ENCODE measurements at places on chromosomes 4 and X.

GRCh38 chrX:41178201-41178600 lies 93.0 kb downstream of the USP9X start:
- no peak for DNase-seq

DNA sequence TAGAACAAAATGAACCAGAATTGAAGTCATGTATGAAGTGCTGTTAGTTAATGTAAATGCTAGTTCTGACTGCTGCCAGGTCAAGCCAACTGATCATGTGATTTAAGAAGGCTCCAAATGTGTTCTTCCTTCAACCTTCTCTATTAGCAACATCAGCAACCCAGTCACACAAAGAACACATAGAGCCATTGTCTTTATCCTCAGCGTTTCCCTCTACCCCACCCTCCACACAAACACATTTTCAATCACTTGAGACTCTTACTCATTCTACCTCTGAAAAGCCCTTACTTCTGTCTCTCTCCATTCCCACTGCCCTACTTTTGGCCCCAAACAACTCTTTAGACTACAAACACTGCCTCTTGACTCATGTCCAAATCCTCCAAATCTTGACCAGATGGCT lies 89.7 kb upstream of the KDR start:
- no peak for DNase-seq

- no peak for DNase-seq
Measured at GRCh38 chr4:78312989-78313753, 238.4 kb upstream of the ANXA3 start.

DNA sequence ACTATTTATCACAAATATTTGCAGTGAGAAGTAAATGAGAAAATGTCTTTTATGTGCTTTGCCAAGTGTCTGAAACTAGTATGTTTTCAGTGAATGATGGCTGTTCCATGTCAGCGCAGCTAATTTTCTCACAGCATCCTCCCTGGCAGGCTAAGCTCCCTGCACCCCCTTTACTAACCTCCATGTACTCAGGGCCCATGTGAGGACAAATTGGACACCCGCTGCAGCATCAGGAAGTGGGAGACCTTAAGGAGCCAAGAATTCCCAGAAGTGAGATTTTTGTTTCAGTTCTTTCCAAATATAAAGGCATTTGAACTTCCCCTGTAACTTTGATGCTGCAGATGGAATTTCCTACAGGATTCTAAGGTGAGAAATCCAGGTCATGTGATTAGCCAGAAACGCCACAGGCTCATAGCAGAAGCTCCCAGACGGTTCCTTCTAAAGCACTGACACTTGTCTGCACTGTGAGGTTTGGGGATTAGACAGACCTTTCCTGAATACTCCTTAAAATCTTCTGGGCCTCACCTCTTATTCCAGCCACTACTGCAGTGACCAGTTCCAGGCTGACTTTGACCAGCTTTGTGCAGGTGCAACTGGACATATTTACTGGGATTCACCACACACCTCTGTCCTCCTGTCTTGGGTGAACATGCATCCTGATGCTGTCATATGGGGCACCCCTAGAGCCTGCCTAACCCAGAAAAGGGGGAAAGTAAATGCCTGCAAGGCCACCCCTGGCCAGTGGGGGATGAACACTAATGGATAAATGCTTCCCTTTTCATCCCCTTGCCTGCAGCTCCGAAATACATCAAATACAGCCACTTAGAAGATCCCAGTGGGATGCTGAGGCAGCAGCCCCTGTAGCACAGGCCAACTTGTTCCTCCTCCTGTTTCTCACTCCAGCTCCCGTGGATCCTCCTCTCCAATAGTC lies 45.9 kb downstream of the LGI2 start:
- no peak for DNase-seq

DNA sequence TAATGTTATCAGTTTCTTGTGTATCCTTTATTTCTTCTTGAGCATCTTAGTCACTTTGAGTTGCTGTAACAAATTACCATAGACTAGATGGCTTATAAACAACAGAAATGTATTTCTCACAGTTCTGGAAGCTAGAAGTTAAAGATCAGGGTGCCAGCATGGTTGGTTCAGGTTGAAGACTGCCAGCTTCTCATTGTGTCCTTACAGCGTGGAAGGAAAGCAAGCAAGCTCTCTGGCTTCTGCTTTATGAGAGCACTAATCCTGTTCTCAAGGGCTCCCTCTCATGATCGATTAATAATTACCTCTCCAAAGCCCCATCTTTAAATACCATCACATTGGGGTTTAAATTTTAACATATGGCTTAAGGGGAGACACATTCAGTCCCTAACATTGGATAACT lies 497.2 kb downstream of the RAPGEF2 start:
- DNase-seq: no peak

DNA sequence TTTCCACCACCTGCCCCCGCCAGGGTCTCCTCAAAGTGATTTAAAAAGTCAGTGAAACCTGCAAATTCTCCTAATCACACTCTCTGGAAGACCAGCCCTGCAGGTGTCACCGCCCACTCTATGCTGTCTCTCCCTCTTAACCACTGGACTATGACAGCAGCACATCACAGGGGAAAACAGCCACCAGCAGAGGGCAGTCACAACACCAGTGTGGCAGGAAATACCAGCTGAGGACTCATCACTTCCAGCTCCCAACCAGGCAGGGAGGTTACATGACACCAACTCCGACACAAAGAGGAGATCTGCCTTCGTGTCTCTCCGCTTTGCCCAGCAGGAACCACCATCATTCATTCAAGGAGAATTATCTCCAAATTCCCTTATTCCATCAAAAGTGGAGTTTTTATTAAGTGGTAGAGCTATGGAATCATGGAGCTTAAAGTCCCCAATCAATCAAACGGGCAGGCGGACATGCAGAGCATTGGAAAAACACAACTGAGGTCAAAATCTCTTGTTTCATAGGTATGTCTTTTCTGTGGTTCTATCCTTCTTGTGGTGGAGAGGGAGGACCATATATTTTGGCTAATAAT lies 91.3 kb downstream of the NSUN7 start:
- DNase-seq: peak; percentile 84

- no peak for DNase-seq
Measured at GRCh38 chrX:37854748-37855147, 7.4 kb upstream of the DYNLT3 start.

- DNase-seq: no peak
Measured at GRCh38 chr4:70371987-70372386, 10.9 kb upstream of the SMR3B start.

DNA sequence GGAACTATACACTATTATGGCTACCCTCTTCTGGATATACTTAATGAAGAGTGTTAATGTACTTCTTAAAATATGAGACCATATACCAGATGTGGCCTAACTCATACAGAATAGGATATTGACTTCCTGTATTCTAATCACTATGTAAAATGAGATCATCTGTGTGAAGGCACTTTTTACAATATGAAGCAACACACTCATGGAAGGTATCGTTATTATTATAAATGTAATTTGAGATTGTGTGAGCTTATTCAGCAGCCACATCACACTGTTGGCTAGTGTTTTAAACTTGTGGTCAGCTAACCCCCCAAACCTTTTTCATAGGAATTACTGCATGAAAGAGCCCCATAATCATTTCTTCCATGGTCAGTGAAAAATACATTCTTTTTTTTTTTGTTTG lies 281.8 kb upstream of the TEX13A start:
- no peak for DNase-seq

Data from stimulated activated CD4-positive, alpha-beta T cell treated with anti-CD3 and anti-CD28 coated beads, Interleukin-2, amount 100 ng/mL, for 24 hours (primary cell).